ENCODE measurements at places on chromosomes 4 and X.

GRCh38 chr4:128603081-128603480 is 206.4 kb upstream of the JADE1 start:
- no peak for DNase-seq

GRCh38 chr4:127623797-127624083 is 9.0 kb upstream of the INTU start:
- no peak for DNase-seq

DNA sequence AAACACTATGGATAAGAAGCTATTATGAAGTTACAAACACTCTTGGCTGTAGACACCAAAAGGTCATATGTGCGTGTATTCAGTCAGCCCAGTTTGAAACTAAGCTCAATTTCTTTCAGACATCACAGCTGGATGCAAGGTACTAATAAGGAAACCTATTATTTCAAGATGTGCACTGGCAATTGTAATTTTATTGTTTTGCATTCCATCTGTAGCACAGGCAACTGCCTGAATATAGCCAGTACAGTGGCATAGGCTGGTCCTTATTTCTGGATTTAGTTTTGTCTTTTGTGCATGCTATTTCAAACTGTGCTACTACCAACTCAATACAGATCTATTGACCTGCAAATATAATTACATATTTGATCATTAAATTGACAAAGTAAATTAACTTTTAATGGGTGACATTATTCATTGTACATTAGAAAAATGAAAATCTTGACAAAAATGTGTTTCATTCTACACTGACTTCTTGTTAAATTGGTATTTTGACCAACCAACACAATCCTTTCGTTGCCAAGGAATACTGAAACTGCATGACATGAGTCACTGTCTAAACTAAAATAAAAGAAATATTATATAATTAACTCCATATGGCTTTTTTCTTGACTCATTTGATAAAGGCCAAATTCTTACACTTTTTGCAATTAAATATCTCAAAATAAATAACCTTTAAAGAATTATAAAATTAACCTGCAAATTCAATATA is 594.3 kb upstream of the ADGRL3 start:
- no peak for DNase-seq

- no peak for DNase-seq
These were observed 31.4 kb upstream of the REST start for GRCh38 chr4:56876264-56876663.

GRCh38 chr4:57373991-57374390 is 263.8 kb upstream of the IGFBP7 start:
- no peak for DNase-seq

DNA sequence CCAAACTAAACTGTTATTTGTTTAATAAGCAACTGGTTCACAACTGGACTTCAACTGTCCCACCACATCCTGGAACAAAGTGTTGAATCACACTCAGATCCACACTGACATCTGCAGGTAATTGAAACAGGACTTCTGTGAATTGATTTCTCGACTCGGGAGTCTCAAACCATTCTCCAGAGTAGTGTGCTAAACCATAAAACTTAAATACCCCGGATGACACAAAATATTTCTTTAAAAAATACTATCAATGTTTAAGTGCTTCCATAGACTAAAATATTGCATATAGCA is 95.4 kb upstream of the PLAC1 start:
- DNase-seq = no peak

DNA sequence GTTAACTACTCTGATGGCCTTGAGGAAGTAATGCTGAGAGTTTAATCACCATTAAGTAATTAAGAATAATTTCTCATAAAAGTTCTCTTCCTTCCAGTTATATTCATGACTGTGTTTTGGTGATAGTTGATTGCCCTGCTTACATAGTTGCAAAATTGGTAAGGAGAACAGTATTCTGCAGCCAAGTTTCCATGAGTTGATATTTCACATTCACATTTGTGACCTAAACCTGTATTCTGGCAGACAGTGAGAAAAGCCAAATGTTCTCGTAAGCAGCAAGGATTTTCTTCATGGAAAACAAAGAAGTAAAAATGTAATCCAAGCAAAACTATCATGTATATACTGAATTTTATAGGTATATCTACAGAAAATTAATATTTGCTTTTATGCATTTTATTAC is 187.8 kb upstream of the NUDT6 start:
- DNase-seq = no peak

DNA sequence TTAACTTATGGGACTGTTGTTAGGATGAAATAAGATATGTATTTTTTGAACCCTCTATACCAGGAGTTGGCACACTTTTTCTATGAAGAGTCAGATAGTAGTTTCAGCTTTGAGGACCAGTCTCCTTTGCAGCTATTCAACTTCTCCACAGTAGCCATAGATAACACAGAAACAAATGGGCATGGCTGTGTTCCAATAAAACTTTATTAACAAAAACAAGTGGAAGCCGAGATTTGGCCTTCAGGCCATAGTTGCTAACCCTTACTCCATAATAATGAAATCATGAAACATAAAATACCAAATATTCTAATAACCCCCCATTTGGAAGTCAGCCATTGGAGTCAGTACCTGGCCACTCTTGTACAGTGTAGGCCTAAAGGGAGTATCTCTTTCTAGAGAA is 30.6 kb downstream of the ARX start:
- no peak for DNase-seq

GRCh38 chrX:40016749-40017148 is 81.0 kb downstream of the BCOR start:
- DNase-seq = no peak

GRCh38 chr4:165402375-165402774 is 23.6 kb downstream of the CPE start:
- DNase-seq = no peak

DNA sequence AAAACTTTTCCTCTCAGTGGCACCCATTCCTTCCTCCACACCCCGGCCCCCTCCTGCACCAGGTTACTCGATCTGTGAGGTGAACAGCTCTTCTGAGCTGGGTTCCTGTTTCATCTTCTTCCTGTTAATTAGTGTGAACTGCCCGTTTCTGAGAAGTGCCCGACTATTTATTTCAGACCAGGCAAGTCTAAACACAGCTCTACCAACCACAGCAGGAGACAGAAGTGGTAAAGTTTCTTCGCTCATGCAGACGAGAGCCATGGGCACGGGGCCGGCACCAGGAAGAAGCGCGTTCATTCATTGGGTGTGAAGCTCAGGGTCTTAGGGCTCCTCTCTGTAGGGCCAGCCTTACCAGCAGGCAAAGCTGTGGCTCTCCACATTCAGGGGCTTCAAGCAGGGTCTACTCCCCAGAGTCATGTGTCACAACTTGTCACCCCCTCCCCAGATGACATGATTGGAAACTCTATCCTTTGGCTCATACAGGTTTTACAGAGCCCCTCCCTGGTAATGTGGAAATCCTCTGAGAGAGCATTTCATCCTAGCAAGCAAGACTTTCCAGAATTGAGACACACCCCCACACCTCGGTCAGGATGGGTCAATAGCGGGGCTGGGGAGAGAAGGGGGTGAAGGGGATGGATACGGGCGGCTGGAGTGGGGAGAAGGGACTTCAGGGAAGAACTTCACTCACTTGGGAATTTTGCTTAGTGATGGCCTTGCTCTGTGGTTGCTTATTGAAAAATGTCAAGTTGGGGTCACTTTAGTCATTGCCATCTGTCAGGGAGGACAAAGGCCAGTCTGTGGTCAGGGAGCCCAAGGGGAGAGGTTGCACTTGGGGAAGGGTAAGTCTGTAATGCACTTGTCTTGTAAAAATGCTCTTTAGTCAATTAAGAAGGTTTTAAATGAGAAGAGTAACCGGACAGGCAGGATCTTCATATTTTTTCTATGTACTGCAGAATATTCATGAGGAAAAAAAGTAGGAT is 121.6 kb upstream of the TRIM2 start:
- no peak for DNase-seq

GRCh38 chr4:184988611-184989010 is 29.7 kb upstream of the HELT start:
- no peak for DNase-seq

- DNase-seq = no peak
These were observed 984.0 kb upstream of the TENM3 start for GRCh38 chr4:181259081-181259709.

GRCh38 chr4:138445098-138445497 is 202.9 kb upstream of the SLC7A11 start:
- DNase-seq = no peak

DNA sequence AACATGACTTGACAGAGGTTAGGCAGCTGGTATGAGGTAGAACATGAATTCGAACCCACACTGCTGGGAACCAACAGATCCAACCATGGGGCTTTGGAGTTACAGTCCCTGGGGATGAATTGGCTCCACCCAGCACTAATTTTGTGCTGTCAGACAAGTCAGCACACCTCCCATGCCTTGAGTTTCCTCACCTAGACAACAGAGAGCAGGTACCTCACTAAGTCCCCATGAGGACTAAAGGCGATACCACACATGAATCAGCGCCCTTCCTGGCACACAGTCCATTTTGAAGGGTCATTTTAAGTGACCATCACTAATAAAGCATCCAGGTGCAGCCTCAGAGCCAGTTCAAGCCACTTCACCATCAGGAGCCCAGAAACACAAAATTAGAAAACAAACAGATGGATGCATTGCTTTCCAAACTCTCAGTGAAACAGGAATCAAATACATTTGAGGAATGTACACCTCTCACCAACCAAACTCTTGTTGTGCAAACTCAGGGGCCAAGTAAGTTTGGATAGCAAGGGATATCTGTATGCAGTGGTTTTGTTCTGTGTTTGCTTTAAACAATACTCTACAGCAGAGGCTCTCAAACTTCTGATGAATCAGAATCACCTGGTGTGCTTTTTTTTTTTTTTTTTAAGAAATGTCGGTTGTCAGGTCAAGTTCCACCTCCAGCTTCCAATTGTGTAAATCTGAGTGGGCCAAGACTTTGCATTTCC is 10.1 kb downstream of the IDS start:
- DNase-seq = no peak

DNA sequence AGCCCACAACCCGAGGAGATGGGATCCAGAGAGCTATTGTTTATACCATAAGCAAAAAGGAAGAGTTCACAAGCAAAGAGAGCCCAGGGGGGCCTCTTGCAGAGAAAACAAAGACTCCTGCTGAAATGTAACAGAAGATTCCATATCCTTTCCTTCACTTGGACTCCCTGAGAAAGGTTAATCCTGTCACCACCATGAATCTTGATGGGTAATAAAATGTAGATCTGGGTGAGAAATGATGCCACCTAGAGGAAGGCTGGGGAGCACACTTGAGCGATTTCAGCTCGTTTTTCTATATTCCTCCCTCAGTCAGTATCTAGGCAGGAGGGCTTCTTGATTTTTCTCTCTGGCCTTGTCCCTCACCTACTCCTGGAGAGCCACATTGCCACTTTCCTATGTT is 10.2 kb upstream of the KCNE5 start:
- no peak for DNase-seq

DNA sequence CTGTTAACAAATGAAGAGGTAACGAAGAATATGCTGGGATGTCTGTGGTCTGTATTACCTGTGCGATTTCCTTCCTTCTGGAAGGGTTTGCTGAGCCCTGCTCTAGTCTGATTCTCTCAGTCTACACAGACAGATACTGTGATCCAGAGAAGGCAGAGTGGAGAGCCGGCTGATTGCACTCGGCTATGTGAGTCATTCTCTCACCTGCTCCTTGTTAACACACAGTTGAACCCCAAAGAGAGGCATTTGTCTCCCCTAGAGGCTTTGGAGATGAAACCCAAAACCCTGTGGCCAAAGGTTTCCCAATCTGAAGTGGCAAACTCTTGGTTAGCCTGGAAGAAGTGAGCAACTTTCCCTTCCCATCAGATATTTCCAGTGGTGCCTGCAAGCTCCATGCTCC is 78.1 kb upstream of the GPC4 start:
- DNase-seq = no peak

- no peak for DNase-seq
These were observed 39.0 kb downstream of the ENPEP start for GRCh38 chr4:110514889-110515479.

Measured in stimulated activated CD8-positive, alpha-beta memory T cell treated with anti-CD3 and anti-CD28 coated beads, Interleukin-15, amount 100 ng/mL, for 24 hours (primary cell).